ENCODE measurements at places on chromosomes 1 and 21.
A peak's percentile ranks its signal among the peaks of the same experiment; 100 is the strongest.

GRCh38 chr1:2382621-2383361 is 8.6 kb downstream of the MORN1 start:
- peak; percentile 71 for DNase-seq

GRCh38 chr1:146012703-146013558 is 8.6 kb downstream of the HJV start:
- peak; percentile 34 for DNase-seq

DNA sequence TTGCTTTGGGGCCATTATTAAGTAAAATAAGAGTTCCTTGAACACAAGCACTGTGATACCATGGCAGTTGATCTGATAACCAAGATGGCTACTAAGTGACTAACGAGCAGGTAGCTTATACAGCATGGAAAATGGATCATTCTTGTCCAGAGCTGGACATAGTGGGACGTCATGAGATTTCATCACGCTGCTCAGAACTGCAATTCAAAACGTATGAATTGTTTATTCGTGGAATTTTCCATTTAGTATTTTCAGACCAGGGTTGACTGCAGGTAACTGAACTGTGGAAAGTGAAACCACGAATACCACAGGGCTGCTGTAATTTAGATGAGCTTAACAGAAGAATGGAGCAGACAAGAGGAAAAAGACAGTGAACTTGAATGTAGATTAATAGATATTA is 38.9 kb downstream of the CCDC18 start:
- DNase-seq, result no peak

DNA sequence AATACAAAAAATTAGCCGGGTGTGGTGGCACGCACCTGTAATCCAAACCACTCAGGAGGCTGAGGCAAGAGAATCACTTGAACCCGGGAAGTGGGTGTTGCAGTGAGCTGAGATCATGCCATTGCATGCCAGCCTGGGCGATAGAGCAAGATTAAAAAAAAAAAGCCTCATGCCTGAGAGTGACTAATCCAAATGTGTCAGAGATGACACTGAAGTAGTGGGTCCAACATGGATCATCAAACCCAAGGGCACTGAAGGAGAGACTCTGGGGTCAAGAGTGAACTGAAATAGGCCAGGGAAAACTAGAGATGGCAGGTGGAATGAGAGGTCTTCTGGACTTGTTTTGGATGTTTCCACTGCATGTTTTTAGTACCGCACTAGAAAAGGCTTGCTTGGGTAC is 10.2 kb upstream of the CACHD1 start:
- no peak for DNase-seq

- no peak for DNase-seq
Observed at GRCh38 chr1:157849229-157849875, 7.7 kb upstream of the CD5L start.

GRCh38 chr1:84379138-84379916 is 19.0 kb upstream of the DNASE2B start:
- DNase-seq, result no peak

DNA sequence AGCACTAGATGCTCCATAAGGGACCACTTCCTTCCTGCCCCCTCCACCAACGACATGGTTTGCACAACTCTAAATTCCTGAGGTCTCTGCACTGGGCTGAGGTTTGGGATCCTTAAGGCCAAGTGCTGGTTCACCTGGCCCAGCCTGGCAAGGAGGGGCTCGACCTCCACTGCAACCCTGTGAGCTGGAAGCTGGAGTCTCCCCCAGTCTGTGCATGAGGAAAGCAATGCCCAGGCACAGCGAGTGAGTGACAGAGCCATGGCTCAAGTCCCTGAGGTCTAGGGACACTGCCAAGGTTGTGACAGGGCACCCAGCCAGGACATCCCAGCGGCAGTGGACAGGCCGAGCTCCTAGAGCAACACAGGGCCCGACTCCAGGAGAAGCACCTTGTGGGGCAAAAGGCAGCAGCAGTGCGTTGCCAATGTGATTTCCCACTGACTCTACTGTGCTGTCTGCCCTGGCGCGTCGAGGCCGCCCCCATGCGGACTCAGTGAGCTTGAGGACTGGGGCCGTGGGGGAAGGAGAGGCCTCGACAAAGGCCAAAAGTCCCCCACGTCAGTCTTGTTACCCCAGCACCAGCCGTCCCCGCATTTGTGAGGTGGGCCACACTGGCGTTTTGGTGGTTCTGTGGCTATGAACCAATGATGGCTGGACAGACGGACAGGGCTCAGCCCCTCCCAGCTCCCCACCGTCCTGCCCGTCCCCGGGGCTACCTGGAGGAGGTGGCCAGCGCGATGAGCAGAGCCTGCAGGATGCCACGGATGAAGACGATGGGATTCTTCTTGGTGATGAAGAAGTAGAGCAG is 30.0 kb downstream of the PODN start:
- DNase-seq, result no peak

DNA sequence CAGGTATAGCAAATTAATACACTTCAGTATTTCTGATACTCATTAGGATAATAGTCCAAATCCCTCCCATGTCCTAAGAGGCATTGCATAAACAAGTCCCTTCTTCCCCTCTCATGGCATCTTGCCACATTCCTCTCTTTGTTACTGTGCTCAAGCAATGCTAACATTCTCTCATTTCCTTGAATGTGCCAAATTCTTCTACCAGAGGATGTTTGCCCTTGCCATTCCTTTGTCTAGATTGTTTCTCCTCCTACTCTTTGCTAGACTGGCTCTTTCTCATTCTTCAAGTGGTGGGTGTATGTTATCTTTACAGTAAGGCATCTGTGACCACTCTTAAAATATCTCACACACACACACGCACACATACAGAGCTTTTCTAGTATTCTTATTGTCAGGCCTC is 621.0 kb upstream of the CXADR start:
- DNase-seq, result no peak

- DNase-seq, result no peak
Observed at GRCh38 chr21:43027846-43028731, 47.5 kb downstream of the CBS start.

- no peak for DNase-seq
Observed at GRCh38 chr1:222394224-222394623, 153.7 kb downstream of the HHIPL2 start.

GRCh38 chr1:222288053-222288452 is 259.9 kb downstream of the HHIPL2 start:
- no peak for DNase-seq

GRCh38 chr1:44464361-44464760 is 59.3 kb downstream of the RNF220 start:
- no peak for DNase-seq

DNA sequence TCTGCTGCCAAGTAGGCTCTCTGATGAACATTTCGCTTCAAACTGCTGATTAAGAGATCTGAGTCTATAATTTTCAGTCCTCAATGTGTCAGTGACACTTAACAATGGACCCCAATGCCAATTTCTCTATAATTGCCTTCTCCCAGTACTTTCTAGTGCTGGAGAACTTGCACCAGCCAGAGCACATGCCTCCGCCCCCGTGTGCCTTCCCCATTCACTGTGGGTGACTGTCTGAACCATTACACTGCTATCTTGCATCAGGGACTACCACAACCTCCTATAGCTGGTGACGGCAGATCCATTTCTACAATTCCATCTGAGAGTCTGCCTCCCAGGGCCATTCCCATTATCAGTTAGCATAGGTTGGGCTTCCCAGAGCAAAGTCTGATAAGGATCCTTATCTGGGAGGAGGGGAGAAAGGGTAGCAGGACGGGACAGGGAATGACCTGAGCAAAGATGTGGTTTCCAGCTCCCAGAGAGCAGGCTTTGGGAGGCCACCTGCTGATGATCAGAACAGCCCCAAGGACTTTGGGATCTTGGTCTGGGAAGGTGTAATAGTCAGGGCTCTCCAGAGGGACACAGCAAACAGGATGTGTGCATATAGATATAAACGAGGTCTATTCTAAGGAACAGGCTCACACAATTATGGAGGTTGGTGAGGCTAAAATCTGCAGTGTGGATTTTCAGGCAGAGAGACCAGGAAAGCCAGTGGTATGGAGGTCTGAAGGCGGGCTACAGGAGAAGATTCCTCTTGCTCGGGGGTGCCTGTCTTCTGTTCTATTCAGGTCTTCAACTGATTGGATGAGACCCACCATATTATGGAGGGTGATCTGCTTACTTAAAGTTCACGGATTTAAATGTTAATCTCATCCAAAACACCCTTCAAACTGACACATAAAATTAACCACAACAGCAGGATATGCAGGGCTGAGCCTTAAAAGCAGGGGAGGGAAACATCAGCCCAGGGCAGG is 238.2 kb downstream of the PTPRU start:
- no peak for DNase-seq

GRCh38 chr1:98426092-98426491 is 235.4 kb upstream of the SNX7 start:
- no peak for DNase-seq

Measured in 8988T (cell line).